ENCODE measurements at places on chromosomes 6 and 20. TPM values are rescaled to one million over a fixed set of nuclear protein-coding genes. Genes with fewer than 3 reads are reported as not detected.

- H3K27me3 ChIP-seq: no peaks in the 10 kb centered on the region
- H3K4me1 ChIP-seq: peaks cover 48% of the 10 kb centered on the region
- no peak overlapping the region for H3K4me3 ChIP-seq
- no peaks in the 10 kb centered on the region for H3K36me3 ChIP-seq
Measured at GRCh38 chr6:148388521-148388920, 45.9 kb downstream of the SASH1 start.

DNA sequence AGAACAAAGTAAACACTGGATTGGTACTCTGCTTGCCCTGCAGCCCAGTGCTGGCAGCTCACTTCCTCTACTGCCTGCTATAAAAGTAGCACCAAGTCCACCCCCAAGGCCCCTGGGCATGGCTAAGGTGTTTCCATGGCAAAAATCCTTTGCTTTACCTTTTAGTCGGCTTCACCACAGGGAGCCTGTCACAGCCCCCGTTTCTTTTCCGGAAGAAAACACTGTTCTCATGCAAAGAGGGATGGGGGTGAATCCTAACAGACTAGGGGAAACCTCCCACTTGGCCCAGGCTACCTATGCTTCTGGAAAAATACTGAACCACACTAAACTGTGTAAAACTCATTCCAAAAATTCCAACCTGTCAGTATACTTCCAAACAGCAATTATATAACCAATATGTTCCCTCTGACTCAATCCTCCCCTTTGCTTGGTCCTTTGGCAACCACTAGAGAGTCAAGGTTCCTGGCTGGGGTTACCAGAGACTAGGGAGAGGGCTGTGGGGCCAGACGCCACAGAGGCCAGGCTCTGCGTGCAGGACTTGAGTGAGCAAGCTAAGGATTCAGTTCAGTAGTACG lies 16.1 kb downstream of the PPIL1 start:
- no peaks in the 10 kb centered on the region for H3K27me3 ChIP-seq
- DNase-seq: no peak
- H3K4me3 ChIP-seq: no peak overlapping the region
- H3K4me1 ChIP-seq: peaks cover 41% of the 10 kb centered on the region
- H3K36me3 ChIP-seq: peaks cover 34% of the 10 kb centered on the region
- peak overlapping the region; percentile 36 for H3K27ac ChIP-seq

DNA sequence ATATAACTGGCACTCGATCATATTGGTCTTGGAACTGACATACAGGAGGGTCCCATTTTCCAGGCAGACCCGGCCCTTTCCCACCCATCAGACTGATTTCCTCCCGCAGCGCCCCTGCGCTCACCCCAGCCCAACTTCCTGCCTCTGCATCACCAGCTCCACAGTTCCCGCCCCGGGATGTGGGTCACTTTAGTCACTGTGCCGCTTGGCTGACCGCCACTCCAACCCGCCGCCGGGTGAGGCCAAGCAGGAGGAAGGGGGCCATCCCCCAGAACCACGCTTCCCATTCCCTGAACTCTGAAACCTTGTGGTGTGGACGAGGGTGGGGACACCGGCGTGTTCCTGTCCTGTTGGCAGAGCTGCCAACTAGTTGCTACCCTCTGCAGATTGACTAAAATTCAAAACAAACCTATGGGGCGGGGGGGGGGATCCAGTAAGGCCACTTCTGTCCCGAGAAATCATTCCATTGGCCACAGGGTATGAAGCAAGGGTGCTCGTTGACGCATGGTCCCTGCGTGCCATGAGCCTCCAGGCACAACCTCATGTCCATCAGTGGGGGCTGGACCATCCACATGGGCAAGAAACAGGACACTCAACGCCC lies 12.3 kb downstream of the TGM2 start:
- DNase-seq: peak; percentile 38
- peaks cover 34% of the 10 kb centered on the region for H3K4me1 ChIP-seq
- no peak overlapping the region for H3K4me3 ChIP-seq
- no peaks in the 10 kb centered on the region for H3K36me3 ChIP-seq

DNA sequence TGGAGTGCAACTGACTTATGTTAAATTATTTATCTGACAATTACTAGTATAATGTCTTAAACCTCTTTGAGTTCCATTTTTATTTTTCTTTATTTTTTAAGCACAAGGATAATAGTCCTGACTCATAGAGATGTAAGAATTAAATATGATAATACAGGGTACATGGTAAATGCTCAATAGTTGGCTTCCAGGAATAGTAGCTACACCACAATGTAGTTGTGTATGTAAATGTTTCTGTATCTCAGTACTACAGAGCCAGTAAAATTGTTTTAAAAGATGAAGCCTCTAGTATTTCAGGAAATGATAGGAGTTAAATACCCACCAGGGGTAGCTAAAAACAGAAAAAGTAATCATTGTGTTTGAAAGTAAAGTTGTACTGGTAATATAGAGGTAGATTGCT lies 487.4 kb upstream of the IRAK1BP1 start:
- H3K4me1 ChIP-seq: no peaks in the 10 kb centered on the region
- H3K27me3 ChIP-seq: no peaks in the 10 kb centered on the region
- H3K36me3 ChIP-seq: no peaks in the 10 kb centered on the region
- no peak overlapping the region for H3K27ac ChIP-seq
- DNase-seq: no peak
- no peak overlapping the region for H3K4me3 ChIP-seq

GRCh38 chr6:157316871-157317814 lies 6.2 kb downstream of the TMEM242 start:
- H3K4me1 ChIP-seq: peaks cover 12% of the 10 kb centered on the region
- H3K27me3 ChIP-seq: no peaks in the 10 kb centered on the region
- H3K36me3 ChIP-seq: peaks cover 8% of the 10 kb centered on the region
- H3K4me3 ChIP-seq: no peak overlapping the region
- DNase-seq: no peak
- H3K27ac ChIP-seq: peak overlapping the region; percentile 40

GRCh38 chr6:43402820-43403219 lies 24.5 kb upstream of the ABCC10 start:
- H3K27me3 ChIP-seq: no peaks in the 10 kb centered on the region
- H3K4me1 ChIP-seq: no peaks in the 10 kb centered on the region
- H3K36me3 ChIP-seq: no peaks in the 10 kb centered on the region
- no peak overlapping the region for H3K4me3 ChIP-seq
- DNase-seq: no peak

GRCh38 chr6:87027021-87027420 lies 67.9 kb downstream of the CGA start:
- H3K36me3 ChIP-seq: no peaks in the 10 kb centered on the region
- no peak overlapping the region for H3K4me3 ChIP-seq
- no peak for DNase-seq

DNA sequence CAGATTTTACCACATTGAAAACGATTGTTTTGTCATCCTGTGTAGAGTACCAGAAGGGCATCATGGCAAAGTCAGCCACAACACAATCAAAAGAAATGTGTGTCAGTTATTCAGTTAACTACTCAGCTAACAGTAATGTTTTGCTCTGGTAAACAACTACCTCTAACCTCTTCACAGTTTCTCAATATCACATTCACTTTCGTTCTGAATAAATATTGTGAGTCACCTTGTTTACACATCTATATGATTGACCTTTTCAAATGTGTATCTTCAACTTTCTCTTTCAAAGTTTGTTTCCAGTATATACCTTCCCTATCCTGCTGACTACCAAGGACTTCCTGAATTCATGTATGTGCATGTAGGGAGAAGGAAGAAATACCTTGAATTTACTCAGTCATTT lies 216.6 kb upstream of the UFL1 start:
- H3K27ac ChIP-seq: no peak overlapping the region
- no peak overlapping the region for H3K4me3 ChIP-seq
- DNase-seq: no peak
- H3K36me3 ChIP-seq: no peaks in the 10 kb centered on the region
- H3K27me3 ChIP-seq: no peaks in the 10 kb centered on the region

DNA sequence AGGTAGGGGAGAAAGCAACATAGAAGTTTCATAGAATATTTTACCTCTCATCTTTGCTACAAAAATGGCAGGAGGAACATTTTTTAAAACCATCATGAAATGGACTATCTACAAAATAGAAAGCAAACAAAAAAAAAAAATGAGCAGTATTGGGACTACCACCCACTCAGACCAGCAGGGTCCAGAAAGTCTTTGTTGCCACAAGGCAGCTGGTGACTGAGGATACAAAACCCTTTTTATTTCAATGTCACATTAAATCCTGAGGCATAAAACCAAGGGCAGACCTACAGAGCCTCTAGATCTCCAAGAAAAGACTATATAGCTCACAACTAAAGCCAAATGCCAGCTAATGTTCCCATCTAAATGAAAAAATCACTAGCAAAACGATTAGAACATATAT lies 282.2 kb downstream of the PTPRK start:
- H3K36me3 ChIP-seq: no peaks in the 10 kb centered on the region
- no peak overlapping the region for H3K27ac ChIP-seq
- H3K27me3 ChIP-seq: no peaks in the 10 kb centered on the region

Gene SOX12
- 3.4 TPM for total RNA-seq

Gene ALDH8A1
- total RNA-seq: 0.62 TPM

Gene XRN2
- total RNA-seq: 50.5 TPM

Gene OR2H1
- not detected for total RNA-seq

Gene SLC22A2
- total RNA-seq: not detected

All from esophagus squamous epithelium (tissue), 5 donors.